ENCODE measurements at places on chromosomes 4 and X.
A peak's percentile ranks its signal among the peaks of the same experiment; 100 is the strongest.

GRCh38 chr4:61149278-61149677 lies 50.8 kb upstream of the ADGRL3 start:
- no peaks in the 10 kb centered on the region for H3K36me3 ChIP-seq
- no peaks in the 10 kb centered on the region for H3K27me3 ChIP-seq
- H3K4me3 ChIP-seq, result no peak overlapping the region
- no peak overlapping the region for H3K27ac ChIP-seq
- no peak for DNase-seq
- H3K4me1 ChIP-seq, result no peaks in the 10 kb centered on the region

GRCh38 chr4:54440394-54441136 lies 211.5 kb downstream of the PDGFRA start:
- no peaks in the 10 kb centered on the region for H3K27me3 ChIP-seq
- no peaks in the 10 kb centered on the region for H3K36me3 ChIP-seq
- H3K4me3 ChIP-seq, result peak overlapping the region; percentile 54
- peaks cover 7% of the 10 kb centered on the region for H3K4me1 ChIP-seq
- DNase-seq, result no peak

GRCh38 chrX:107755721-107756120 lies 19.9 kb downstream of the TSC22D3 start:
- no peaks in the 10 kb centered on the region for H3K27me3 ChIP-seq
- H3K36me3 ChIP-seq, result no peaks in the 10 kb centered on the region
- no peak overlapping the region for H3K4me3 ChIP-seq
- peak; percentile 46 for DNase-seq
- peak overlapping the region; percentile 75 for H3K27ac ChIP-seq
- H3K4me1 ChIP-seq, result peaks cover 61% of the 10 kb centered on the region

DNA sequence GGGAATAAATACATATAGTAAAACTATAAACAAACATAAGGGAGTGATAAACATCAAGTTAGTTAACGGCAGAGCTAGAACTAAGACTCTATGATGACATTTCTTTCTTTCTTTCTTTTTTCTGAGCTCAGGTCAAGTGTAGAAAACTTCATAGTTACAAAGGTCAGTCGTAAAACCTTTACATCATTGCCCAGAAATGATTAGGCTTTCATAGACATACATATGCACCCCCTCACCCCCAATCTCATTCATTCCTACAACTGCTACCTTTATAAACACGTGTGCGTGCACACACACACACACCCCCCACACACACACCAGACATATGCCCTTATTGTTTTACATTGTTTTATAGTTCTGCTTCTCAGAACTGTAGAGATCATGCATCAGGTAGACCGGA lies 5.7 kb downstream of the EIF1AX start:
- H3K4me1 ChIP-seq, result peaks cover 21% of the 10 kb centered on the region
- H3K27me3 ChIP-seq, result no peaks in the 10 kb centered on the region
- peaks cover 6% of the 10 kb centered on the region for H3K36me3 ChIP-seq
- DNase-seq, result no peak

DNA sequence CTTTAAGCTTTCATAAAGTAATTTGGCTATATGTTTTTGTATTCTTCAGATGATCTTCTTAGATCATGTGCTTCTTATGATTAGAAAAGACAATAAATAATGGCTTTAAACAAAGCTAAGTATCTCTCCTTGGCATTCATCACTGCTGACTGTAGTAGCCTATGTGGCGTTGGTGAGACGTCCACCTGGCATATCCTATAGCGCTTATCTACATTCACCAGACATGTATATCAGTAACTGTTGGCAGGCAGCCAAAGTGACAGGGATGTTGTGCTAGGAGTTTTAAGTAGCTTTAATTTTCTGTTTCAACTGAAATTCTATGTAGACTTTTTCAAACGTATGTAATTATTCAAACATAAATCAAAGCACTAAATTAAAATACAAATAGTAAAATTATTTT lies 276.4 kb downstream of the IL15 start:
- H3K27me3 ChIP-seq, result no peaks in the 10 kb centered on the region
- H3K36me3 ChIP-seq, result no peaks in the 10 kb centered on the region
- no peaks in the 10 kb centered on the region for H3K4me1 ChIP-seq
- DNase-seq, result no peak

DNA sequence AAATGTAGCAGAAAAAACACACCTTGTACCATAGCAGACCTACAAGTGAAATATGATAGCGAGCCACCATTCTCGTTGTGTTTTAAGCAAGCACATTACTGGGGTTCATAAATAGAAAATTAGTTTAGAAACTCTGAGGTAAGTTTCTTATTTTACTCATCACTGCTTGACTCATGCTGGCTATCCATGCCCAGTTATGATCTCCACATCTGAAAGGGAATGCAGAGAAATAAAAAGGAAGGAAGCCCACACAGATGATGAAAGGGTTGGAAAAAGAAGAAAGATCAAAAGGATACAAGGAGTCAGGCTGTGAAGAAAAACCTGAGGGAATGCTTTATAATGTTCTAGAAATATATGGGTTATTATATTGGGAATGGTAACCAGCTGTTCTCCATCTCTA lies 54.5 kb downstream of the CAMK2D start:
- H3K4me1 ChIP-seq, result peaks cover 57% of the 10 kb centered on the region
- H3K4me3 ChIP-seq, result no peak overlapping the region
- H3K27ac ChIP-seq, result peak overlapping the region; percentile 84
- H3K27me3 ChIP-seq, result no peaks in the 10 kb centered on the region
- no peaks in the 10 kb centered on the region for H3K36me3 ChIP-seq

DNA sequence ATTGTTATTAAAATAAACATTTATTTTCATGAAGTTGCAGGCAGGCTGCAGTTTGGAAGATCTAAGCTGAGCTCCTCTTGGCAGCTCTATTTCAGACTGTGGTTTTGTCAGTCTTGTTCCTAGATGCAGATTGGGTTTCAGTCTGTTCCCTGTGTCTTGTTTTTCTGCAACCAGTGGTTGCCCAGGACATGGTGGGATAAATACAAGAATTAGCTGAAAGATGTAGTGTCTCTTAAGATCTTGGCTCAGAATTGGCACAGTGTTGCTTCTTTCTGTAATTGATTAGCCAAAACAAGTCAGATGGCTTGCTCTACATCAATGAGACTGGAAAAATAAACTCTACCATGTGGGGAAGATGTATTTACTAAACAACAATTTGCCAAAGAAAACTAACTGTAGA lies 283.0 kb upstream of the BOD1L1 start:
- H3K4me1 ChIP-seq, result no peaks in the 10 kb centered on the region
- no peaks in the 10 kb centered on the region for H3K36me3 ChIP-seq
- H3K27me3 ChIP-seq, result no peaks in the 10 kb centered on the region
- no peak overlapping the region for H3K4me3 ChIP-seq
- H3K27ac ChIP-seq, result no peak overlapping the region

DNA sequence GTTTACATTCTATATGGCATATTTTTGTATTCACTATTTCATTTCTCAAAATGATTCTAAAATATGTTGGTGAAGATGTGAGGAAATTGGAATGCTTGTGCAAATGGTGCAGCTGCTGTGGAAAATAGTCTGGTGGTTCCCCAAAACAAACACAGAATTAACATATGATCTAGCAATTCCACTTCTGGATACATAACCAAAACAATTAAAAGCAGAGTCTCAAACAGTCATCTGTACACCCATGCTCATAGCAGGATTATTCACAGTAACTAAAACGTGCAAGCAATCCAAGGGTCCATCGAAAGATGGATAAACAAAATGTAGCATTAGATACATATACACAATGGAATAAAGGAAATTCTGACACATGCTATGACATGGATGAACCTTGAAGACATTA lies 204.8 kb downstream of the FBXW7 start:
- H3K27ac ChIP-seq, result no peak overlapping the region
- no peak for DNase-seq
- H3K27me3 ChIP-seq, result no peaks in the 10 kb centered on the region
- no peaks in the 10 kb centered on the region for H3K36me3 ChIP-seq
- H3K4me3 ChIP-seq, result no peak overlapping the region
- H3K4me1 ChIP-seq, result no peaks in the 10 kb centered on the region

- DNase-seq, result no peak
- H3K4me1 ChIP-seq, result no peaks in the 10 kb centered on the region
- H3K27me3 ChIP-seq, result no peaks in the 10 kb centered on the region
- H3K27ac ChIP-seq, result no peak overlapping the region
Observed at GRCh38 chr4:37588150-37588549, 98.0 kb downstream of the RELL1 start.

GRCh38 chr4:153151535-153152455 lies 52.4 kb upstream of the TRIM2 start:
- no peak for DNase-seq
- H3K27me3 ChIP-seq, result no peaks in the 10 kb centered on the region
- H3K4me1 ChIP-seq, result peaks cover 16% of the 10 kb centered on the region
- H3K4me3 ChIP-seq, result no peak overlapping the region
- no peak overlapping the region for H3K27ac ChIP-seq

- peaks cover 66% of the 10 kb centered on the region for H3K4me1 ChIP-seq
- no peak overlapping the region for H3K4me3 ChIP-seq
- H3K27ac ChIP-seq, result peak overlapping the region; percentile 24
- H3K27me3 ChIP-seq, result no peaks in the 10 kb centered on the region
Observed at GRCh38 chr4:84954982-84955567, 11.4 kb downstream of the WDFY3 start.

- H3K4me3 ChIP-seq, result no peak overlapping the region
- no peaks in the 10 kb centered on the region for H3K27me3 ChIP-seq
- H3K36me3 ChIP-seq, result no peaks in the 10 kb centered on the region
- H3K27ac ChIP-seq, result no peak overlapping the region
- no peaks in the 10 kb centered on the region for H3K4me1 ChIP-seq
Observed at GRCh38 chr4:56134266-56134665, 185.5 kb downstream of the CEP135 start.

DNA sequence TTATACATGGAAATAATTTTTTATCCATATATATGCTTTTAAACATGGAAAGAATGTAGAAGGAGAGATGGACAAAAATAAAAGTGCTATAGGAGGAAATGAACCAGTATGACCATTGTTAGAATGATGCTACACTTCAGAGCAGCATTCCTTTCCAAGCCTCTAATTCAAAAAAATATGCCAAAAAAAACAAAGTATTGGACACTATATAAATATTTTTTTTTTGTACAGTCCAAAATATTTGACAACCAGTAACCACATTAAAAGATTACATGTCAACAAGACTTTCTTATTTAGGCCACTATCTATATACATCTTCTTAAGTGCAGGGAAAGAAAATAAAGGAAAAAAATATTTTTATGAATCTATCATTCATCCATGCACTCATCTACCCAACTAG lies 198.6 kb downstream of the LRBA start:
- DNase-seq, result no peak
- H3K36me3 ChIP-seq, result no peaks in the 10 kb centered on the region
- no peak overlapping the region for H3K4me3 ChIP-seq

DNA sequence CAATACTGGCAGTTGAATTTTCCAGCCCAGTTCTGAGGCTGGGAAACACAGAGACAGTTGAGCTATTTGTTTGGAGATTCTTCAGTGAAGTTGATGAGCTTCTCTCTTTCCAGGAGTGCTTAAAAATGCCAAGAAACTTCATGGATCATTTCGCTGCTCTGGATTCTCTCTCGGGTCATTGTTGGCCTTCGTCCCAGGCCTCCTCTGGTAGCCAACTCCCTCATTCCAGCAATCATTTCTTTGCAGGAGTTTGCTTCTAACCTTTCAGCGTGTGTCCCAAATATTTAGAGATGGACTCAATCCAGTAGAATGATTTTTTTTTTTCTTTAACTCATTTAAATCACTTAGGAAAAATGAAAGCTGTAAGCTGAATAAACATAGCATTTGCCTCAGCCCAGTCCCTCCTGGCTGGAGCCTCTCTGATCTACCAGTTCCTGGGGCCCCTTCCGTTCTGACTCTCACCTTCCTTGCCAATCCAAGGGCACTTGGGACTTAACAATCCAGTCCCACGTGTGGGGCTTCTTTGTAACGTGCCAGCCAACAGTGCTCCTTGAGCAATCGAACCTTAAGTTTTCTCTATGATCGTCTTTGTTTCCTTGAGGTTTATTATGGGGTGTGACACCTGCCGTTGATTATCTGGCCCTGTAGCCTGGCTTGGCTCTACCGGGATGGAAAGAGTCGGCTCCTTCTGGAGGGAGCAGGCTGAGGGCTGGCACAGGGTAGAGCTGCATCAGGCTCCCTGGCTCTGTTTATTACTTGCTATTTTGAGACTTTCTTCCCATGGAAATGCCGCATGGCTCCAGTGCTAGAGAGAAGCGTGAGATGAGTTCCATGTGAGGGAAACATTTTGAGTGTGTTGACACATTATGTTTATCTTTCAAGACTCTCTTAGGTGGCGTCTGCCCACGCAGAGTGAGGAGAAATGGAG lies 80.4 kb upstream of the GPC4 start:
- H3K36me3 ChIP-seq, result no peaks in the 10 kb centered on the region
- peak; percentile 36 for DNase-seq
- H3K4me3 ChIP-seq, result peak overlapping the region; percentile 6
- no peaks in the 10 kb centered on the region for H3K27me3 ChIP-seq
- peaks cover 4% of the 10 kb centered on the region for H3K4me1 ChIP-seq
- peak overlapping the region; percentile 12 for H3K27ac ChIP-seq

DNA sequence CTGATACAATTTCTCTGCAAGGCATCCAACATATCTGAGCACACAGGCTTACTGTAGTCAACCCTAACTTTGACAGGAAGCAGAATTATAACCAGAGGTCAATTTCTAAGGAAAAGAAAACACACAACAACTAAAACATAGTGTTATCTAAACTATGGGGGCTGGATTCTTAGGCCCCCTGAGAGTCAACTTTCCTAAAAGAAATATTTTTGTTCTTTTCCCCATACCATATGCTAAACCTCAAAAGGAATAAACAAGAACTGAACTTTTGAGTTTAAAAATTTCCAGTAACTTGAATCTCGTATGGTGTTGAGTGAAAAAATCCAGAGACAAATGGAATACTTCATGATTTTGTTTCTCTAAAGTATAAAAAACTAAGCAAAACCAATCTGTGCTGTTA lies 42.9 kb downstream of the ATXN3L start:
- no peaks in the 10 kb centered on the region for H3K36me3 ChIP-seq
- DNase-seq, result no peak
- H3K27me3 ChIP-seq, result no peaks in the 10 kb centered on the region
- H3K4me1 ChIP-seq, result no peaks in the 10 kb centered on the region
- no peak overlapping the region for H3K27ac ChIP-seq
- H3K4me3 ChIP-seq, result no peak overlapping the region

DNA sequence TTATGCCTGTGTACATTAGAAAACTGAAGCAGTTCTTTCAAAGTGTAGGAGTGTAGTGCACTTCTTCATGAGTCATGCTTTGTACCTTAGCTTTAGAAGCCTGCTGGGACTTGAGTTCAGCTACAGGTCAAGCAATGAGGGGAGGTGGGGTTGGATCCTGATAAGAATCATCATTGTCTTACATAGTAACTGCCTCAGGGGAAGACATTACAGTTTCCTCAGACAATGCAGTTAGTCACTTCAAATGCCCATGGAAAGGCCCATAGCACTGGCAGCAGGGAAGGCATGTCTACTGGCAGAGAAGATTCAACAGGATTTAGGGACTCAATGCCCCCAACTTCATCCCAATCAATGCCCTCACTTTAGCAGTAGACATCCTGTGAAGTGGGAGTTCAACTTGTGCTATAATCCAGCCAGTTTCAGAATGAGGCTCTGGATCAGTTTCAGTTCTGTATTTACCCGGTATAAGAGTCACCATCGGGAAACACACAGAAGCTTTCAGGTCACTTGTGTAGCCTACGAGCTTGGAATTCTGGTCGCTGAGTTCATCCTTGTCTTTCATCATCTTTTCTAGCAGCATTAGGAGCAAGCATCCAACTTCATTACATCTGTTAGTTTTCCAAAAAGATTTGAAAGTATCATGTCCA lies 1216.5 kb downstream of the RAPGEF2 start:
- H3K36me3 ChIP-seq, result no peaks in the 10 kb centered on the region
- no peak overlapping the region for H3K4me3 ChIP-seq
- no peaks in the 10 kb centered on the region for H3K4me1 ChIP-seq
- no peak overlapping the region for H3K27ac ChIP-seq
